ENCODE measurements at places on chromosomes 13 and 19.
A peak's percentile ranks its signal among the peaks of the same experiment; 100 is the strongest.

DNA sequence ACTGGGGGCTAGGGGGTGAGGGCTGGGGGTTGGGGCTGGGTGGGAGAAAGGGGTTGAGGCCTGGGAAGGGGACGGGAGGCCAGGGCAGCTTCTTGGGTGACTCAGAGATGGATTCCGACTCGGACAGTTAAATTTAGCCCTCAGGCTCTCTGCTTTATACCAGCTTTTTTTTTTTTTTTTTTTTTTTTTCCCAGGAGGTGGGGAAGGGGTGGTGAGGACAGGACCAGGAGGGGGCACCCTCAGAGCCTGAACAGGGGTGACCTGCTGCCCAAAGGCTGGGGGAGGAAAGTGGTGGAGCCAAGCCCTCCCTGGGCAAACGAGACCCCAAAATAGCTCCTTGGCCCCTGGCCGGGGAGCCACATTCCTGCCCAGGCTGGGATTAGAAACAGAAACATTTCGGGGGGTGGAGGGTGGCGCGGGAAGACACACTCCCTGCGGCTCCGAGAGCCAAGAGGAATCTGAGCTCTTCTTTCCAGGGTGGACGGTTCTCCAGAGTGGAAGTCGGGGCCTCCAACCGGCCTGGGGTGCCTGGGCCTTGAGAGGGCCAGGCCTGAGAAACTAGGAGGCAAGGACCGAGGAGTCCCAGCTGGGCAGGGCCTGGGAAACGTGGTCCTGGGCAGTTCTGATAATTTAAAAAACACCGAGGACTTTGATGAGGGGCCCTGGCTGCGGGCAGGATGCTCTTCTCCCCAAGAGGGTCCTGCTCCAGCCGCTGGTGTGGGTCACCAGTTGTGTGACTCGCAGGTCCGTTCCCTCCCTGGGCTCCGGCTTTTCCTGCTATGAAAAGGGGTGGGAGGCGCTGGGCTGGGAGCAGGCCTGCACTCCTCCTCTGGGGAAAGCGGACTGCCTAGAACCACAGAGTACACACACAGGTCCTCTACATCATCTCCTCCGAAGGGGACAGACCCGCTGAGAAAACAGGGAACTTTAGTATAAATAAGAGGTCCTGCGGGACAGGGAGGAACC is 813 bp upstream of the DMPK start:
- no peak for DNase-seq

- peak; percentile 86 for DNase-seq
These were observed 38.8 kb upstream of the GATAD2A start for GRCh38 chr19:19366434-19367396.

DNA sequence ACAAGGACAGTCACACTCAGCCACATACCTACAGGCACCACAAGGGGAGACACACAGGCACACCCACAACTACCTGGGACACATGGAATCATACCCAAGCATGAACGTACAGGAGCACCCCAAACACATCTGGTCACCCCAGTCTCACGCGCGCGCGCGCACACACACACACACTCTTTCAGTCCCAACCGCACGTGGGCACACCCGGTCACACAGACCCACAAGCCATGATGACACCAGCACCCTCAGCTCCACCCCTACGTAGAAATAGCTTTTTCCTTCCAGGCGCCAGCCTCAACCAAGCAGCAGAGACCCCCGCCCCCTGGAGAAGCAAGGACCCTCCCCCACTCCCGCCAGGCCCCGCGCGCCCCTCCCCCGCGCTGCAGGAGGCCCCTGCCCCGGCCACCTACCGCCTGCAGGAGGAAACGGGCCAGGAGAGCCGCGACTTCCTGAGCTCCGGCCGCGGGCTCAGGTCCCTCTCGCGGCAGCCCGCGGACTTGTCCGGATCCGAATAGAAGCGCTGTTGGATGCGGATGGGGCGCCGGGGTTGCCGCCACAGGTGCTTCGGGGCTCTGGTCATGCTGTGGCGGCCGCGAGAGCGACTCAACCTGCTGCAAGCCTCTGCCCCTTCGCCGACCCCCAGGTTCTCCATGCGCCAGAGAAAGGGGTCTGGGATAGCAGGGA is 6.4 kb upstream of the PDE4C start:
- DNase-seq = peak; percentile 59

DNA sequence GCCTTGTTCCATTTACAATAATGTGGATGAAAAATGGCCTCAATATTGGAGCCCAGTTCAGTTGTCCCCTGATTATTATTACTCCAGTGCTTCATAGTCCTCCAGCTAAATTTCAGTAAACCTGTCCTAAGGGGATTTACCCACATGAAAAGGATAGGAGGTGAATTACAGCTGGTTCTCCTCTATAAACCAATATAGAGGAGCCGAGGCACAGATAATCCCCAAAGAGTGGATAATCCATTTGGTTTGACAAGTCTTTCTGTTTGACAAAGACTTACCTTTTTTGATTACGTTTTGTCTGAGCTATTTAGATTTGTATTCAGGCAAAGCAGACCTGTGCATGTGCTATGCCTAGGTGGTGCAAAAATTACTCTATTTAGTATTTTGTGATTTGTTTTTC is 2.7 kb downstream of the CNMD start:
- DNase-seq = no peak

DNA sequence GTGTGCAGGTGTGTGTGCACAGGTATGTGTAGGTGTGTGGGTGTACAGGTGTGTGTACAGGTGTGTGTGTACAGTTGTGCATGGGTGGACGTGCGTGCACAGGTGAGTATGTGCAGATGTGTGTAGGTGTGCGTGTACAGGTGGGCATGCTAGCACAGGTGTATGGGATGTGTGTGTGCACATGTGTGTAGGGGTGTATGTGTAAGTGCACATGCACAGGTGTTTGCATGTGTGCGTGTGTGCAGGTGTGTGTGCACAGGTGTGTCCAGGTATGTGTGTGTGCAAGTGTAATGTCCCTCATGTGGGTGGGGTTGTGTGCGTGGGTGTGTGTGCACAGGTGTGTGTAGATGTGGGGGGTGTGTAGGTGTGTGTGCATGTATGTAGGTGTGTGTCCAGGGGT is 27.5 kb upstream of the TFDP1 start:
- no peak for DNase-seq

DNA sequence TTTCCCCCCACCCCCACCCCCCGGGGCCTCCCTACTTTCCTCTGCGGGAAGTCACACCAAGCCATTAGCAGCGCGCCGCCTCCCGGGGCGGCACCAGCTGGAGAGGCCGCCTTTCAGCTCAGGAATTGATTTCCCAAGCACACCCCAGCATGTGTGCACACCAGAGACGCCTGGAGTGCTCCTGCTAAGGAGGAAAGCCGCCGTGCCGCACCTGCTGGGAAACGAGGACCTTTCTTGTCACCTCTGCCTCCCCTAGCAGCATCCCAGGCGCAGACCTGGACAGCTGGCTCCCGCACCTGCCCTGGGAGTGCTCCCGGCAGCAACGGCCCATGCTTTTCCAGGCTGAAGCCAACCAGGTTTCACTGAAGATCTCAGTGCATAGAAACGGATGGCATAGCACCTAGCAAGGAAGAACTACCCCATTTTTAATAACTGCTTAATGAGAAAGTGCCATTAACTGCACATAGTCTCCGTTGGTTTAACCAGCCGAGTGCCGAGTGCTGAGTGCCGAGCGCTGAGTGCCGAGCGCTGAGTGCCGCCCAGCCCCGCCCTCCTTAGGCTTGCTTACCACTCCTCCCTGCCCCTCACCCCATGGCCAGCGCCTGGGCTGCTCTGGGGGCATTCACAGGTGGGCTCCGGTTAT is 165.0 kb downstream of the USP12 start:
- DNase-seq = peak; percentile 82

- no peak for DNase-seq
These were observed 33.7 kb downstream of the NFILZ start for GRCh38 chr19:8663920-8664670.

Data from stomach (tissue), 19 donors.